ENCODE measurements at places on chromosomes 6 and 20. TPM values are rescaled to one million over a fixed set of nuclear protein-coding genes. Genes with fewer than 3 reads are reported as not detected.
A peak's percentile ranks its signal among the peaks of the same experiment; 100 is the strongest.

The KIF25 gene
- not detected for total RNA-seq

The COX4I2 gene
- total RNA-seq = not detected

The ANKRD66 gene
- not detected for total RNA-seq

The BANF2 gene
- not detected for total RNA-seq

The PSORS1C2 gene
- total RNA-seq = not detected

The PLN gene
- 0.55 TPM for total RNA-seq

DNA sequence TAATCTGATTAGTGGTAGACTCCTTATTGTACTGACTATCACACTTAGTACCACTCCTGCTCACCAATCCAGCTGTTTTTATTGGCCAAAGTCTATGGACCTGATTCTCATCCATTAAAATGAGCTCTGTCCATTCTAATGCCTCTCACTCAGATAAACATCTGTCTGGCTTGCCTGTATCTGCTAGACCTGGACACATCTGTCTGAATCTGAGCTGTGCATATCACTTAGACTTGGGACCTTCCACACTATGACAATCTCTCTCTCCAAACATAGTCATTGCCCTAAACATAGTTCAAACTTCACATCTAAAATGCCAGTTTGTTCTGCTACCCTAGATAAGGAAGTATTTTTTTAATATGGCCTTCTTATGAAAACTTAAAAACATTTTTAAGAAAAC is 92.6 kb downstream of the CENPW start:
- DNase-seq = no peak
- no peaks in the 10 kb centered on the region for H3K27me3 ChIP-seq
- H3K4me1 ChIP-seq = no peaks in the 10 kb centered on the region
- no peak overlapping the region for H3K4me3 ChIP-seq
- no peak overlapping the region for H3K27ac ChIP-seq

DNA sequence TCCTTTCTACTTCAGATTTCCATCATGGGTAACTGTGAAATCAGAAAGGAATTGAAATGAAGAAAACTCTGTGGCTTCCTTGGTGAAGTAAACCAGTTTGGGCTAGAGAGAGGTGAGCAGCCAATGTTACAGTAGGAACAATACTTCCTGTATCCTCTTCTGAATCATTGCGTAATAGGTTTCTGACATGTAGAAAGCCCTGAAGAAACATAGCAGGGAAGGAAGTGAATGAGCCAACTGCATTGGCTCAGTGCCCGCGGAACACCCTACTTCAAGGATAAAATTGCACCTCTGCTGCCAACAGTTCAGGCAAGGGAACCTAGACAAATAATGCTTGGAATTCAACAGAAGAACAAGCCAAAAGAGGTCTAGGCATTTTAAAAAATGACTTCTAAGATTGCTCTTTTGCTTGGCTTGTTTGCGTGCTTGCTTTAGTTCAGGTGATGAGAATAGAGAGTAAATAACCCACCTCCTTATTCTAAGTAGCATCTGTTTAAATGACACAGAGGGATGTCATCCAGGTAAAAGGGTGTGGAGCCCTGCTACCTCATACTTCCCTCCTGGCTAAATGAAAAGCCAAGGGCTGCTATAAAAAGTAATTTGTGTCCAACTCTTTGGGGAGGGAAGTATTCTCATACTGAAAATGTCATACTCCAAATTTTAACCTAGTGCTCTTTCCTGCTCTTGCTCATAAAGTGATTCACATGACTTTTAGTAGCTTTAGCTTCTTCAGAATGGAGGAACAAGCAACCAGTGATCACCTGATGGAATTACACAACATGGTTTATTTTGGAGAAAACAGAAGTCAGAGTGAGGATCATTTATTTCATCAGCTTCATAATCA is 30.0 kb upstream of the AKIRIN2 start:
- H3K27me3 ChIP-seq = peaks cover 11% of the 10 kb centered on the region
- no peaks in the 10 kb centered on the region for H3K4me1 ChIP-seq
- no peak overlapping the region for H3K4me3 ChIP-seq
- H3K36me3 ChIP-seq = peaks cover 1% of the 10 kb centered on the region

DNA sequence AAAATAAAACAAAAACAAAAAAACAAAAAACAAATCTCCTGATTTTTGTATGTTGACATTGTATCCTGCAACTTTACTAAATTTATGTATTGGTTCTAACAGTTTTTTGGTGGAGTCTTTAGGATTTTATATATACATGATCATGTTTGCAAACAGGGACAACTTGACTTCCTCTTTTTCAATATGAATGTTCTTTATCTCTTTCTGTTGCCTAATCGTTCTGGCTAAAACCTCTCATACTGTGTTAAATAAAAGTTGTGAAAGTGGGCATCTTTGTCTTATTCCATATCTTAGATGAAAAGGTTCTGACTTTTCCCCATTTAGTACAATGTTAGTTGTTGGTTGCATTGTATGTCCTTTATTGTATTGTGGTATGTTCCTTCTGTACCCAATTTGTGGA is 261.7 kb upstream of the NOX3 start:
- H3K27ac ChIP-seq = no peak overlapping the region
- H3K4me3 ChIP-seq = no peak overlapping the region
- no peaks in the 10 kb centered on the region for H3K36me3 ChIP-seq
- H3K4me1 ChIP-seq = peaks cover 2% of the 10 kb centered on the region
- H3K27me3 ChIP-seq = no peaks in the 10 kb centered on the region

DNA sequence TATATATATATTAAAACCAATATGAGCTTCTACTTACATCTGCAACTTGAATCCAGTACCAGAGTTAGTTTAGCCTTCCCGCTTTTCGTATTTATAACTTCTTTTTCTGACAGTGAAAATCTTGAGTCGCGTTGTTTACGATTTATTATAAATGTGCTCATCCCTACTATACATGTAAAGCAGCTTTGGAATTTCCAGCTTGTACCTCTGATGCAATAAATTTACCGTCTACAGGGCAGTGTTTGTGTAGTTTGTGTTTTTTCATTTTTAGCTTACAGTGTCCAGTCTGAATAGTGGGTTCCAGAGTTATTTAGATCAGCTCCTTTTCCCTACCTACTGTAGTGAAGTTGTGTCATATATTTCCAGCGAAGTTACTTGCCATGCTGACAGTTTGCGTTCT is 66.3 kb downstream of the TIAM2 start:
- H3K27ac ChIP-seq = no peak overlapping the region
- no peaks in the 10 kb centered on the region for H3K4me1 ChIP-seq
- no peak overlapping the region for H3K4me3 ChIP-seq
- DNase-seq = no peak
- no peaks in the 10 kb centered on the region for H3K36me3 ChIP-seq

- H3K27ac ChIP-seq = no peak overlapping the region
- DNase-seq = no peak
- H3K4me3 ChIP-seq = no peak overlapping the region
- H3K4me1 ChIP-seq = no peaks in the 10 kb centered on the region
- H3K36me3 ChIP-seq = peaks cover 3% of the 10 kb centered on the region
Measured at GRCh38 chr20:14817101-14817500, 479.7 kb upstream of the FLRT3 start.

GRCh38 chr6:116682334-116682712 is 1.3 kb downstream of the KPNA5 start:
- H3K27me3 ChIP-seq = no peaks in the 10 kb centered on the region
- H3K4me3 ChIP-seq = peak overlapping the region; percentile 90
- peaks cover 14% of the 10 kb centered on the region for H3K36me3 ChIP-seq
- peak overlapping the region; percentile 93 for H3K27ac ChIP-seq

All from progenitor cell of endocrine pancreas (in vitro differentiated cells).